ENCODE measurements at places on chromosomes 11 and 22. TPM values are rescaled to one million over a fixed set of nuclear protein-coding genes. Genes with fewer than 3 reads are reported as not detected.

DNA sequence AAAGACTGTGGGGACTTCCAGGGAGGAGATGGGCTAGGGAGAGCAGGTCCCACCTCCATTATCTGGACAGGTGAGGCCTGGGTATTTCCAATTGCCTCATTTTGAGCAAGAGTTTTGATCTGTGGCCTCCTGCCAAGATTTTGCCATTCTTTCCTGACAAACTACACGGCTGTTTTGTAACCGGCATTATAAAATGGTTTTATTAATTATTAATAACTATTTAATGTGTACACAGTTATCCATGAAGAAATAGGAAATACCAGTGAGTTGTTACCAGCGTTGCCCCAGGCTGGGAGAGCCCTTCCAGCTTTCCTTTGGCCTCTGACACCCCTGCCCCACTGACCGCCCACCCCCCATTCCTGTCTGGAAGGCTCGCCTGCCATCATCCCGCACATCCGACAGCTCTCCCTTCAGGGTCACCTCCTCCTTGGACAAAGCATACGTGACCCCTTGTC lies 14.9 kb upstream of the SEC14L3 start:
- no peak for DNase-seq

DNA sequence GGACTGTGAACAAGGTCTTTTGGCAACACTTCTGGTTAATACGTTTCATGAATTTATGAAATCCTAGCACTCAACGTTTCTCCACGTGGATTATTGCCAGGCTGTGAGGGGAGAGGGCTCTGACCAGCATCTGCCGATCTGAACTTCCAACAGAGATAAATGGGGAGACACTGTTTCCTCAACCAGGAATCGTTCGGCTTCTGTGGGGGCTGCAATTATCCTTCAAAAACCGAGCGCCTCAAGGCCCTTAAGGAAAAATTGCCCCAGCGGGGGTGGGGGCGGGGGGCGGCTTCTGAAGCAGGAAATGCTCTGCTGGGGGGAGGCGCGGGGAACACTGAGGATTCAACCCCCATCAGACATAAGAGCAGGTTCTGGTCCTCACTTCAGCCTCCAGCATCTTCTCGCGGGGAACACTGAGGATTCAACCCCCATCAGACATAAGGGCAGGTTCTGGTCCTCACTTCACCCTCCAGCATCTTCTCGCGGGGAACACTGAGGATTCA lies 155.6 kb downstream of the BRD1 start:
- no peak for DNase-seq

PPME1 gene
- 33.4 TPM for polyA plus RNA-seq

GRCh38 chr11:124405581-124405980 lies 6.8 kb upstream of the OR8B3 start:
- DNase-seq = no peak

GRCh38 chr22:27378995-27379394 lies 422.6 kb downstream of the MN1 start:
- DNase-seq = no peak

DNA sequence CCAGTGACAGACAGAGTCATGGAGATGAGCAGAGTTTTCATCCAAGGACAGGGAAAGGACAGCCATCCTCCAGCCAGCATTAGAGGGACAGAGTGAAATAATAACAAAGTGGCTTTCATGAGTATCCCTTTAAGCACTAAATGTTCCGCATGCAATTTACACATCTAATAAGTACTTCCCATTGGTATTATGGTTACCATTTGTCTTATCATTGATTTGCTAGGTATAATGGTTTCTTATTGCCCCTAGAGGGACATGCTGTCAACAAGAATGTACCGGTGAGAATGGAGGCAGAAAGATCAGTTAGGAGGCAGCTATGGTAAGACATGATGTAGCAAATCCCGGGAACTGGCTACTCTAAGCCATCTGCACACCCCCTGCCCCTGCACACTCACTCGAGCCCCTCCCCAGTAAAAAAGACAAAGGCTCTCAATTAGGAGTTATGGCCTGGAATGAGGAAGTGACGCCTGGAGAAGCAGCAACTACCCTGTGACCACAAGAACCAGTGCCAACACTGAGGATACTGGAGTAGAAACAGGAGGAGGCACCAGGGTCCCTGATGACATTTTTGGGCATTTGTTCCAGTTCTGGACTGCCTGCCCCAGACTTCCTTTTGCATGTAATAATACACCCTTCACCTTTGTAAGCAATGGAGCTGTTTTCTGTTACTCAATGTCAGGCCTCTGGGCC lies 30.2 kb upstream of the HMGXB4 start:
- no peak for DNase-seq

- DNase-seq = no peak
Observed at GRCh38 chr11:47466701-47467250, 17.8 kb upstream of the RAPSN start.

- DNase-seq = no peak
Observed at GRCh38 chr11:34899633-34900016, 16.6 kb downstream of the APIP start.

TTC17 gene
- polyA plus RNA-seq = 33.7 TPM

DNA sequence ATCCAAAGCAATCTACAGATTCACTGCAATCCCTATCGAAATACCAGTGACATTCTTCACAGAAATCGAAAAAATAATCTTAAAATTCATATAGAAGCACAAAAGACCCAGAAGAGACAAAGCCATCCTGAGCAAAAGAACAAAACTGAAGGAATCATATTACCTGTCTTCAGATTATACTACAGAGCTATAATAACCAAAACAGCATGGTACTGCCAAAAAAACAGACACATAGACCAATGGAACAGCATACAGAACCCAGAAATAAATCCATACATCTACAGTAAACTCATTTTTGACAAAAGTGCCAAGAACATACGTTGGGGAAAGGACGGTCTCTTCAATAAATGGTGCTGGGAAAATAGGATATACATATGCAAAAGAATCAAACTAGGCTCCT lies 18.9 kb downstream of the RRP8 start:
- no peak for DNase-seq

TXN2 gene
- polyA plus RNA-seq = 98.5 TPM

SLC37A2 gene
- polyA plus RNA-seq = 7.7 TPM

GRCh38 chr11:68312780-68313573 lies 586 bp downstream of the LRP5 start:
- DNase-seq = no peak

- DNase-seq = no peak
Observed at GRCh38 chr11:114001416-114001815, 26.5 kb downstream of the HTR3A start.

- no peak for DNase-seq
Observed at GRCh38 chr11:124886476-124886875, 11.2 kb downstream of the ROBO4 start.

GRCh38 chr11:3200388-3201111 lies 18.1 kb downstream of the MRGPRG start:
- no peak for DNase-seq

DNA sequence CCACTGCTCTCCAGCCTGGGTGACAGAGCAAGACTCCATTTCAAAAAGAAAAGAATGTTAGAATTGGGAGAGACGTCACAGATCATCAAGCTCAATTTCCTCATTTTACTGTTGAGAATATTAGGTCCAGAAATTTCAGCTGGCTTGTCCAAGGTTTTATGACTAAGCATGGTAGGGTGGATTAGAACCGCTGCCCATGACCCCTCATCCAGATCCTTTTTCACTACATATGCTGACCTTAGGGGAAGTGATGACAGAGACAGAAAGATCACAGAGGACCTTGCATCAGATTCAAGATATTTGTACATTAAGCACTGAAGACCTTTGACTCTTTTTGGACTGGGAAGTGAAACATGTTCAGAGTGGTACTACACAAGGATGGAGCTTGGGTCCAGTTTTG lies 134.5 kb downstream of the ADAMTS15 start:
- DNase-seq = no peak

TALDO1 gene
- 201 TPM for polyA plus RNA-seq

GRCh38 chr11:1735271-1735670 lies 15.1 kb downstream of the IFITM10 start:
- DNase-seq = no peak

OR56A1 gene
- not detected for polyA plus RNA-seq

DNA sequence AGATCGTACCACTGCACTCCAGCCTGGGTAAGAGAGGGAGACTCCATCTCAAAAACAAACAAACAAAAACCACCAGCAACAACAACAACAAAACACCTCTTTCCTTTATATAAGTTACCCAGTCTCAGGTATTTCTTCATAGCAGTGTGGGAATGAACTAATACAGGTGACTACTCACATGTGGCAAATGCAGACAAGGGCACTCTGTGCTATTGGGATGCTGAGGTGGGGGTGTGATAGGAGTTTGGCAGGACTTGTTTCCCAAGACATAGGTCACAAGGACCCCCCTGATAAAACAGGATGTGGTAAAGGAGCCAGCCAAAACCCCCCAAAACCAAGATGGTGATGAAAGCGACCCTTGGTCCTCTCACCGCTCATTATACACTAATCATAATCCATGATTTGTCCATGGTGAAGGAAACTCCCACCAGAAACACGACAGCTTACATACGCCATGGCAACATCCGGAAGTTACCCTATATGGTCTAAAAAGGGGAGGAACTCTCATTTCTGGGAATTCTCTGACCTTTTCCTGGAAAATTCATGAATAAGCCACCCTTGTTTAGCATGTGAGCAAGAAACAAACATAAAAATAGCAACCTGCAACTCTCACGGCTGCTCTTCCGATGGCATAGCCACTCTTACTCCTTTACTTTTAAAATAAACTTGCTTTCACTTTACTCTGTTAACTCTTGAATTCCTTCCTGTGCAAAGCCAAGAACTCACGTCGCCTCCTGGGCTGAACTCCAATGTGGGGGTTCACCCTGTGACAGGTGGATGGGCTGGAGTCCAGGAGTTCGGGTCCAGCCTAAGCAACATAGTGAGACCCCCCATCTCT lies 18.8 kb upstream of the INCENP start:
- DNase-seq = no peak

- no peak for DNase-seq
Observed at GRCh38 chr11:13552784-13553183, 57.0 kb upstream of the PTH start.

DNA sequence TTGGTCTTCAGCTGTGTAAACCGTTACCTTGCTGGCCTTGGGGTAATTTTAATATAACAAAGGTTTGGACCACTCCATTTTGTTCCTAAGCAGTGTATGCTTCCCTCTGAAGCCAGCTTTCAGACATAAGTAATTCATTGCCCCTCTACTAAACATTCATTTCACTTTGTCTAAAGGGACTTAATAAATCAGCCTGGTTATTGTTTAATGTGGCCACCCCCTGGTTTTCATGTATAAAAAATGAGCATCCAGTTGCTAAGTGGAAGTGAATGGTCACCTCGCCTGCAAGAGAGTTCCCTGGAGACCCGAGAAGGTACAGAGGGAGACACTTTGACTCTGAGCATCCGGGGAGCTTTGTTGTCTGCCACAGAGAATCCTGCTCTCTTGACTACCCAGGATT lies 3.9 kb downstream of the ABTB2 start:
- no peak for DNase-seq
